Left renal cortex interstitium (tissue), 4 donors: ENCODE measurements at places on chromosomes 3 and 15. TPM values are rescaled to one million over a fixed set of nuclear protein-coding genes. Genes with fewer than 3 reads are reported as not detected.

DNA sequence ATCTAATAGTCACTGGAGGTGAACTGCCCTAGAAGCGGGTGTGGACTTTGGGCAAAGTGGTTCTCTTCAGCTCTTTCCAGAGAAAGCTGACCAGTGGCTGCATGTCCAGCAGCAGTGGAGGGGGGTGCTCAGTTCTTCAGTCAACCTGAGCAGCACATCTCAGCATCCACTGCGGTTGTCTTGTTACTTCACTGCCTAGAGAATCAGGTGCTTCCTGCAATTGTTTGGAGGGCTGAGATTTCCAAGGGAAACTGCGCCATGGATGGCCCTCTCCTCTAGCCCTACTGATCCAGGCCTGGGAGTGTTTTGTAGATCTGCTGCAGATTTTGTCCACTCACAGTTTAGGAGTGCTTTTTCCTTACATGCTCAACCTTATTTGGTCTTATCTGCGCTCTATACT is 65.6 kb upstream of the CFAP161 start:
- DNase-seq: no peak

- DNase-seq: no peak
These were observed 3.4 kb upstream of the HHLA2 start for GRCh38 chr3:108292905-108293328.

- no peak for DNase-seq
These were observed 338.1 kb downstream of the EFHB start for GRCh38 chr3:19595884-19596283.

DNA sequence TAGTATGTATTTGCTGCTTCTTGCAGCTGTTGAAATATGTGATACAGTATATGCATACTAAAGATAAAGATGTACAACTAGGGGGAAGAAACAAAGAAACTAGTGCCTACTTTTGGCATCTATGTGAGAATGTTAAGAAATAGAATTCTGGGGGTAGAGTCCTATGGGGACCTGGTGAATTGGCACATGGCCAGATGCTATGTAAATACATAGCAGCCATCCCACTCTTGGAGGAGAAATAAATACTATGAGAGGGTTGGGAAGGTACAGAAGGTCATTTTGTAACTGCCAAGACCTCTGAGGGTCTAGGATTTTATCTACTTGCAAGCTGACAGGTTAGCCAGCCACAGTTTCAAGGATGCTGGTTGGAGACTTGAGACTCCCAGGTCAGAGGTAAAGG is 298.3 kb upstream of the TBL1XR1 start:
- DNase-seq: no peak

GRCh38 chr15:58119016-58119415 is 19.2 kb upstream of the AQP9 start:
- DNase-seq: no peak

DNA sequence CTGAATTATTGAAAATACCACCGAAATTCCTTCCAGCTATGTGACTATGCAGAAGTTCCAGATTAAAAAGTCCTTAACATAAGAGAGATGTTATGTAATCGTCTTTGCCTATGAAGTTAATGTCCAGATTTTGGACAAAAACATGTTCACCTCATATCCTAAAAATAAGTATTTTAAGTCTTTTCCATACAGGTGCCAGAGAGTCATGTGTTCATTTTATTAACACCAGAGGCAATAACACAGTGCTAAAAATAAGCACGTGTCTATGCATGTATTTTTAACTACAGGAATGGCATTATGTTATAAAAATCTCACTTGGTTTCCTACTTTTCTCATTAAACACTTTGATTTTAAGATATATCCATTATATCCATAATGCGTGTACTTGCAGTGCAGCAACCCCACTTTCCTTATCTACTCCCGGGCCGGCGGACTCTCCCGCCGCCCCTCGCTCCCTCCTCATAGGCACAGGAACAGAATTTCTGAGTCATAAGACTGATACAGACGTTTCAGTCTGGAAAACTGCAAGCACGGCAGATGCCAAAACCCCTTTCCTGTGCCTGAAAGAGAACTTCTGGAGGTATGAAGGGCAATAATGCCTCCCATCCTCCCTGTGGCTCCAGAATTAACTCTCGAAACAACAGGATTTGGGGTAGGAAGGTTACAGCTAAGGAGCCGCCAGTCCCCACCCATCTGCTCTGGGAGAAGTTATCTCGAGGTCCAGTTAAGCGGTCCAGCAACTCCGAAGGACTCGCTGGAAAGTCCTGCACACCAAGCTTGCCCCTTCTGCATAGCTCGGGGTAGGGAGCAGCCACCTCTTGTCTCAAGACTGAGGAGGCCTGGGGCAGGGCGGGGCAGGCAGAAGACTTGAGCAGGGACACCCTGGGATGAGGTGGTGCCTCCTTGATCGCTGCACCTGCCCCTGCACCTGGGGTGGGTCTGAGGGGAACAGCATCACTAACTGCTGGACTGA is 22.3 kb upstream of the PSTPIP1 start:
- no peak for DNase-seq

DNA sequence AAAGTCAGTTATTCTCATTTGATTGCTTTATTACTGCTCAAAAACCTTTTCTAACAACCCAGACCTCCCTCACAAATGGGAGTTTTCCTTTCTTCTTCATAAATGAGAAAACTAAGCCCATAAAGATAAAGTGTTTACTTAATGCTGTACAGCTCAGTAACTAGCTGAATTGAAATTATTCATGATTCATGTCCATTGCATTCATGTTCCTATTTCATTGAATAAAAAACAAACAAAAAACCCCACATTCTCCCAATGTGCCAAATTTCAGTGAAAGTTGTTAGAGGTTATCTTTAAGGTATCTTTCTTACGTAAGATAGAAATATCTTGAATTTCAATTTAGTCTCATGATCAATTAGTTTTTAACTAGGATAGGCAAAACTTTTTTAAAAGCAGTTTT is 2.8 kb downstream of the PLSCR2 start:
- DNase-seq: no peak

GRCh38 chr3:108407886-108408285 is 102.5 kb downstream of the MYH15 start:
- DNase-seq: no peak

GRCh38 chr15:78567531-78567930 is 2.2 kb downstream of the CHRNA5 start:
- no peak for DNase-seq

DNA sequence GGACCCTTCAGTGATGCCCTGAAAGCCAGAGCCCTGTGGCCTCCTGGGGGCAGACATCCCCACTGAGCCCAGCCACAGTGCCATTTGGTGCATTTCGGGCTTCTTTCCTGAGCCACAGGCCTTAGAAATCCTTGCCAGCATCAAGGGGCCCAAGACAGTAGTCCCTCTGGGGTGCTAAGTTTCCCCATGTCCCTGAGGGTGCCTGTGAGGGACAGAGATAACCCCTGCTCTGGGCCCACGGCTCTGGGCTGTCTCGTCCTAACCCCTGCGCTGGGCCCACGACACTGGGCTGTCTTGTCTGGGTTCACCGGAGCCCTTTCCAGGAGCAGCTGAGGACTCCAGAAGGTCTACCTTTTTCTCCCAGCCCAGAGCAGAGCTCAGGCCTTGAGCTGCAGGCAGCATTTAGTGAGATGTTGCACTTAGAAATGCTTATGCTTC is 45.1 kb upstream of the FGD5 start:
- DNase-seq: no peak

DNA sequence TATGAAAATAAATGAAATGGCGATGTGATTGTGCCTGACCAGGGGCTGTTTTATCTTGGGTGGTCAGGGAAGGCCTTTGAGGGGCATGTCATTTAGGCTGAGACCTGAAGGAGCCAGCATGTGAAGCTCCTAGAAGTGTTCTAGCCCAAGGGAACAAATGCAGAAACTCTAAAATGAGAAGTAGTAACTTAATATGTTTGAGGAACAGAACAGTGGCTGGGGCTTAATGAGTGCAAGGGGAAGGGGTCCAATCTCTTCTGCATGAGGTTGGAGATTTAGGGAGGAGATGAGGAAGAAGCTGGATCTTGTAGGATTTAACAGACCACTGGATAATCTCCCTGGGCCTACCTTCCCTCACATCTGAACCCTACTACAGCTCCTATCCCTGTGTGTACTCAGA is 110.5 kb downstream of the AKAP13 start:
- DNase-seq: no peak

GRCh38 chr3:63245726-63246241 is 32.3 kb upstream of the SYNPR start:
- no peak for DNase-seq

DNA sequence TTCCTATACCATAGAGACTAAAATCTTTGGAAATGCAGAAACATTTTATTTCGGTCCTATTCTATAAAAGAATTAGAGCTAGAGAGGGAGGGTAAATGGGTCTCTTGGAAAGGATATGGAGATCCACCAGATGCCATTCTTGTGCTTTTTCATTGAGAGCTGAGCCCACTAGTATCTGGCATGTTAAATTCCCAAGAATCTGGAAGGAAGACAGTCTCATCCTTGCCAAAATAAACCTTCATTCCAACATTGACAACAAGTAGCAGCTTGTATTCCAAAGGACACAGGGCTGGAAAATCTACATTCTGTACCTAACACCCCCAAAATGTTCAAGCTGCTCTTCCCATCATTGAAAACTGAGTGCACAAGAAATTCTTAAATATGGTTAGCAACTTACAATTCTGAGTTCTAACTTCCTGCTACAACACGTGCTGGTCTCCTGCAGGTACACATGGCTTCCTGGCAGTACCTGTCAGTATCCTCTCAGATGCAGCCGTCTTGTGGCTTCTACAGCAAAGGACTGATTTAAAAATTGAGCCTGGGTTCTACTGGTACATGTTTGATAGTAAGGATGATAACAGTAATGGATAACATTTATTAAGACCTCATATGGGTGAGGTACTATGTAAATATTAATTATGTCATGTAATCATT is 348.1 kb downstream of the SV2B start:
- DNase-seq: no peak

GRCh38 chr3:131303848-131304247 is 77.7 kb upstream of the NUDT16 start:
- DNase-seq: no peak

GRCh38 chr3:124229420-124229819 is 237.5 kb upstream of the ROPN1 start:
- DNase-seq: no peak

GRCh38 chr3:22361521-22361920 is 610.5 kb upstream of the ZNF385D start:
- no peak for DNase-seq

Gene SYNM
- polyA plus RNA-seq: 2.0 TPM

Gene CACNA2D2
- polyA plus RNA-seq: 16.8 TPM

Gene PLA2G4E
- polyA plus RNA-seq: not detected

Gene KCNAB1
- 3.3 TPM for polyA plus RNA-seq

Gene TP63
- 1.9 TPM for polyA plus RNA-seq
